Stimulated activated CD4-positive, alpha-beta T cell treated with anti-CD3 and anti-CD28 coated beads, Interleukin-12 subunit alpha, Interleukin-12 subunit beta, amount 100 ng/mL, for 24 hours (primary cell): ENCODE measurements at places on chromosomes 7 and 10.

DNA sequence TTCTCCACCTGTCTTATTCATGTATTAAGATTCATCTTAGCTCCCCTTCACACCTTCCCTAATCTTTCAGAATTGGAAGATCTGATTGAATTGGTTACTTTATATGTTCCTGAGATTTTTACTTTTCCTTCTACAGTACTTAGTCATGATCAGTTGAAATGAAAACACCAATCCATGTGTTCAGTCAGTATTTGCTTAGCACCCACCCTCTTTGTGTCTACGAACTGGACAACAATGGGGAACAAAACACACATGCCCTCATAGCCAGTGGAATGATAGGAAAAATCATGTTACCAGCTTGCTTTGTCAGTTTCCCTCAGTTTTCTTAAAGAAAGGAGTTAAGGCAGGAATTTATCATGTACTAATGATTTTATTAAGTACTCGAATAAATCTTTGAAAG, 2.0 kb downstream of the MASTL start:
- DNase-seq, result no peak

DNA sequence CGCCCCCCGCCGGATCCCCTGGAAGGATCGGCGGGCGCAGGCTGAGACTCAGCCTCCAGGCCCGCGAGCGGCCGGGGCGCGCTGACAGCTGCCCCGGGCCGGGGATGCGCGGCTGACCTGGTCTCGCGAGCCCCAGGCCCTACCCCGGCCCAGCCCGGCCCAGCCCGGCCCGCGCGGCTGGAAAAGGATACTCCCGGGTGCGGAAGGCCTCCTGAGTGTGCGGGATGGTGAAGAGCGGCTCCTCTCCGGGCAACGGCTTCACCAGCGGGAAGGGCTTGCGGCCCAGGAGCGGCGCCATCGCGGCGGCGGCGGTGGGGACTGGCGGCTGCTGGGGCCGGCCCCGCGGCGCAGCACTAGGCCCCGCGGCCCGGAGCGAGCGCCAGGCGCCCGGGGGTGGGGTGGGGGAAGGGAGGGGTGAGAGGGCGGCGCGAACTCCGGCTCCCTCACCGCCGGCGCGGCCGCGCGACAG, 423 bp downstream of the BAZ1B start:
- no peak for DNase-seq

DNA sequence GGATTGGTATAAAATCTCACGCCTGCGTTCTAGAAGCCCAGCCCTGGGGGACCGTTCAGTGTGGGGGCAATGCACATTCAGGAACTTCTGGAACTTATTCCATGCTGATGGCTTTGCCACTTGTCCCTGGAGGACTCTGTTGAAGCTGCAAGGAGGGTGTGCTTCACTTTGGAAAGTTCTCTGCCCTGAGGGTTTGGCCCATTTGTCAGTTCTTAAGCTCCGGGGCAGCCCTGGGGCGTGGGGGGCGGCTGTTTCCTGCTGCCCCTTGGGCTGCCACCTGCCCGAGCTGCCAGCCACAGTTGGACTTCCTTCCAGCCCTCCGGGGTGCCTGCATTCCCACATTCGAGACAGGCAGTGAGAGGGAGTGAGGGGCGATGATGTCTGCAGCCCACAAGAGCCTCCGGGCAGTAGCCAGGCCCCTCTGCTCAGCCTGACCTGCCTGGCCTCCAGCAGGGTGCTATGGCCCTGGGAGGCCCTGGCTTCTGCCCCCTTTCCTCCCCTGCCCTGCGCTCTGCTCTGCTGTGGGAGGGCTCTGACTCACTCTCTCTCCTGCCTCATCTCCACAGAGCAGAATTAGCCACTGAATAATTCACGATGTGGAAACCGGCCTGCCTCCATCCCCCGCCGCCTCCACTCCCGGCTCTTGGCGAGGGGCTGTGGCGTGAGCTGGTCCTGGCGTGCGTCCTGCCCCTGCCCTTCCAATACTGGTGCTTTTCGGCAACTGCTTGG, 1.9 kb downstream of the TTYH3 start:
- no peak for DNase-seq

DNA sequence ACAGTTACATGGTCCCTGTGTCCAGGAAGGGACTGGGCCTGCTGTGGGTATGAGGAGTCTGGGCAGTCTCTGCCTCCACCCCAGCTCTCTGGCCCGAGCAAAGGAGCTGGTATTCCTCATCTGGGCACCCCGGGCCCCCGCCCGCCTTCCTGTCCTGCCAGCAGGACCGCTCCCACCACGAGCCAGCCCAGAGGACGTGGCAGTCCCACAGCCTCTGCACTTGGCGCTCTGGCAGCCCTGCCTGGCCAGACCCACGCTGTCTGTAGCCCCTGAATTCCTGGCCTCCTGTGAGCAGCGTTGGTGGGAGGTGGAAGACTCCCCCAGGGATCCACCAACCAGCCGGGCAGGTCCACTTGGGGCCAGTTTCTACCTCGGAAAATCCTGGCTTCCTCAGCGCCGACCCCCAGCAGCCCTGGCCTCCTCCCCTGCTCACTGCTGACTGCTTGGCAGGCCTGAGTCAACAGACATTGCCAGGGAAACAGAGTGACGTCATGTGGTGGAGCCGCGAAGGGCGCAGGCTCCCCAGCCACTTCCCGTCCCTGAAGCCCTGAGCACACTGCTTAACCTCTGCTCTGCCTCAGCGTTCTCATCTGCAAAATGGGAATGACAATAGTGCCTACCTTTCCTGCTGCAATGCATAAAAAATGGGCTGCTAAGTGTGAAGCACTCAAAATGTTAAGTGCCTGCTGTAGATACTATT, 21.6 kb upstream of the LIMK1 start:
- peak; percentile 24 for DNase-seq

GRCh38 chr7:12648704-12649261, 38.6 kb upstream of the ARL4A start:
- DNase-seq, result no peak

DNA sequence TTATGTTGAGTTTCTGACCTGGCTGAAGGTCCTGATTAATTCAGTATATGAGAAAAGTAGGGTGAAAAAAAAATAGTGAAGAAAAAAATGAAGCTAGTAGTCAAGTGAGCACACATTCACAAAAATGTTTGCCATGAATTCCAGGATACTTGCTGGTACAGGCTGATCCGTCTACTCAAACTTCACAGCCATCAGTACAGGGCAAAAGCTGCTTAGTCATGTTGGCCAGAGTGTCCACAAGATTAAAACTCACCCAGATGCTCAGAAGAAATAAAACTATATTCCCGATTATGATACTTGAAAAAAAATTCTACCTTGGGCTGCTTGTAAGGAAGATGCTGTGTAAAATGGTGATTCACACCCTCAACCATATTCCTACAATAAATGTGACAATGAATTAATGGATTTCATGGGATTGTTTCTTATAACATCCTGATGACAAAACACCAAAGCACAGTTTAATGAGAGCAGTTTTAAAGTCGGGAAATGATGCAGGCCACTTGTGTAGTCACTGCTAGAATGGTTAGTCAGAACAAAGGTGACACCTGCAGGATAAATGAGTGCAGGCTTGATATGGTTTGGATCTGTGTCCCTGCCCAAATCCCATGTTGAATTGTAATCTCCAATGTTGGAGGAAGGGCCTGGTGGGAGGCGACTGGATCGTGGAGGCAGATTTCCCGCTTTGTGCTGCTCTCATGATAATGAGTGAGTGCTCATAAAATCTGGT, 49.2 kb upstream of the ANKRD1 start:
- DNase-seq, result no peak

GRCh38 chr10:15163253-15163828, 5.2 kb downstream of the NMT2 start:
- DNase-seq, result no peak

GRCh38 chr7:24713850-24714675, 43.2 kb downstream of the GSDME start:
- DNase-seq, result no peak

GRCh38 chr7:136399385-136399784, 422.2 kb upstream of the MTPN start:
- DNase-seq, result no peak

- no peak for DNase-seq
These were observed 65.9 kb upstream of the PRKG1 start for GRCh38 chr10:51008346-51008745.

- DNase-seq, result no peak
These were observed 147.2 kb downstream of the MYOF start for GRCh38 chr10:93334901-93335327.

DNA sequence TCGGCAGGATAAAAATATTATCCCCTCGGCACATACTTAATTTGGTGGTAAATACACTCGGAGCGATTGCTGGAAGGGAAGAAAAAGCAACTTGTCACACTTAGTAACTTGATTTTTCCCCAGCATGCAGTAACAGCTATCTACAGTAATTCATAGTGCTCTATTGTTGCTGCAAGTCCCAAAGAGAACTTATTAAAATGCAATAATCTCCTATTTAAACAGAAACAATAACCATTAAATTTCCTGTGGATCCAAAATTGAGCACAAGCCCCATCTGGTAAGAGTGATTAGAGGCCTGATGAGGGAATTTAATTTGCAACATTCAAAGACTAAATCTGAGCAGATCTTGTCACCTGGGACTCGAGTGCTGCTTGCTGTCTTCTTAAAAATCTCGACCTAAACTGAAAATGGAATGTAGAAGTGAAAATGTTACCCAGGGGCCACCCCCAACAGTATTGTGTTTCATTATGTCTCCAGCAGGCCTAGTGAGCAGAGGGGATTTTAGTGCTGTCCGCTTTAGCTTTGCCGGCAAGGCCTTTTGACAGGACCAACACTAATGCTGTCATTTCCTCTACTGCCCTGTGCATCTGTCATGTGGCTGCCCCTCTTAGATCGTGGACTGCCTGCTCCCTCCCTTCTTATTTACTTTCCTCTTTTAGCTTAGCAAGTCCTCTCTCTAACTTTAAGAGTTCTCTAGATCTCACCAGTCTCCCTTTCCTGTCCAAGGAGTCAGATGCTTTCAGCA, 639.7 kb downstream of the AUTS2 start:
- no peak for DNase-seq

GRCh38 chr7:155586843-155587440, 40.6 kb upstream of the CNPY1 start:
- no peak for DNase-seq

DNA sequence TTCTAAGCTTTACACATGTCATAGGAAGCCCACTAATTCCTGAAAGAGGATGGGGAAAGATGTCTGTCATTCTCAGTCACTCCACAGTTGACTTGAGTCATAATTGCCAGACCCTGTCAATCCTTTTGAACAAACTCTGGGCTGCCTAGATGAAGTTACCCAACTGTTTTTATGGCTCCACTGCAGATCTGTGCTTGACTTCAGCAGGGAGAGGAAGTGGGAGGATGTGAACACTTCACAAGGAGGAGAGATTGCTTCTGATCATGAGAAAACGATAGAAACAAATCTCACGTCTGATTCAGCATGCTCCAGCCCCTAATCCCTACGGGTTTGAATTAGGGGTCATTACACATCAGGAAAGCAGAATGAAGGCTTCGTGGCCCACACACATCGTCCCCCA, 596.6 kb upstream of the CELF2 start:
- DNase-seq, result no peak

DNA sequence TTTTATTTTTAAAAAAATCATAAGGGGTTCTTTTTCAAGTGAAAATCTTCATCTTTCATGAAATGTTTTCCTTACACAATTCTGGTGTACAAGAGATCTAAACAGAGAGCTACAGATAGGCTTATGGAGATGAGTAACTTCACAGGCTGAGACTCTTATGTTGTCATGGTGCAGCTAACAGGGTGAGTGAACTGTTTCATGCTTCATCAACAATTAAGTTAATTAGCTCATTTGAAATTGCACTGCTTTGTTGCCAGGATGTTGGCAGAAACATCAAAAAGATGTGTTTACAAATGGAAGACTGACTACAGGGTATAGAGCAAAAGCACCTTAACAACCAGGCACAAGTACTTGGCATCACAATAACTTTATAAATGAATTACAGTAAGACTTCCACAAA, 230.8 kb downstream of the FOXP2 start:
- DNase-seq, result no peak

DNA sequence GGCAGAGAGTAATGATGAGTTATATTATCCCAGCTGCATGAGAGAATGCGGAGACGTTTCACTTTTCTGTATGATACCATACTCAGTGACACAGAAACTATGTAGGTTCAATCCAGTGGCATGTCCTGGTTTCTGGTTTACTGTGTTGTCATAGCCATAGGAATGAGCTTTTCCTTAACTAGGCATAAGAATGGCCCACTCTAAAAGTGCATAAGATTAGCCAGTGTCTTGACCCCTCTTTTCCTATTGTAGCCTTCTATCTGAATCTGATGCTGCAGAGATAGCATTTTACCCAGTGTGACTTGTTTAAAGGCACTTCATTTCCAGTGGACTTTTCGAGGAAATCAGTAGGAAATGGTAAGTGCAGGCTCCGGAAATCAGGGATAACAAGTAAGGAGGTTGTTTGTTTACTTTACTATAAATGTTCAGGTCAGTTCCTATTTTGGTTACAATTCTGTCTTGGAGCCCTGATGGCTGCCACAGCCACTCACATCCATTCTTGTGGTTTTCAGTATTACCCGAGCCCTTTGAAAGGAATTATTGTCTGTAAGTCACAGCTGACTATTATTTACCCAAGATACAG, 70.5 kb downstream of the SEMA3A start:
- no peak for DNase-seq
